ENCODE measurements at places on chromosomes 1 and 21.

GRCh38 chr1:242243472-242243871, 244.6 kb upstream of the MAP1LC3C start:
- no peak for DNase-seq

DNA sequence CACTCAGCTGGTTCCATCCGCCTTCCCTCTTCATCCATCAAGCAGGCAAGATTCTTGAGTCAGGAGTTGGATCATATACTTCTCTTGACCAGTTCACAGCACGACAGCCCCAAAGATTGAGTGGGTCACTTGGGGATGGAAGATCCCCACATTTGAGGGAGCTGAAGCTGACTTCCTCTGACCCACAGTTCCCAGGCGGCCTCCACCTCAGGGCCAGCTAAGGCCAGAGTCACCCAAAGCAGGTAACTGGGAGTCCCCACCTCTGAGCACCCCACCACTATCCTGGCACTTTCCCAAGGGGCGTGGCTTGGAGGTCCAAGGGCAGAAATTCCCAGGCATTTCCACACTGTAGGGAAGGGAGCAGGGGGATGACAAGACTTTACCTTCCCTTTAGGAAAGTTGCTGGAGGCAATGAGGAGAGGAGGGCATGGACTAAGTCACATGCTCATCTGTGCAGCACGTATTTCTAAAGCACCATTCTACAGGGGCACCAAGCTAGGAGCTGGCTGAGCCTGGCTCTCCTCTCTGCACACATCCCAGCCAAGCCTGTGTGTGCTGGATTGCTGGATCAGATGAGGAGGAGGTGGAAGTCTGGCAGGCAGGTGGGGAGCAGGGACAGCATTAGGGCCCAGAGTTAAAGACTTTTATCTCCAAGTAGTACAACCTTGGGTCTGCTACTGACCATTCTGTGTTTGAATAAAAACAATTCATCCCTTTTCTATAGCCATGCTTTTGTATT, 1.3 kb upstream of the RD3 start:
- no peak for DNase-seq

GRCh38 chr1:24198766-24199165, 11.7 kb upstream of the IFNLR1 start:
- no peak for DNase-seq

GRCh38 chr1:227794817-227795192, 20.7 kb upstream of the PRSS38 start:
- DNase-seq = no peak

GRCh38 chr1:233113009-233113879, 162.8 kb downstream of the NTPCR start:
- DNase-seq = peak; percentile 100

DNA sequence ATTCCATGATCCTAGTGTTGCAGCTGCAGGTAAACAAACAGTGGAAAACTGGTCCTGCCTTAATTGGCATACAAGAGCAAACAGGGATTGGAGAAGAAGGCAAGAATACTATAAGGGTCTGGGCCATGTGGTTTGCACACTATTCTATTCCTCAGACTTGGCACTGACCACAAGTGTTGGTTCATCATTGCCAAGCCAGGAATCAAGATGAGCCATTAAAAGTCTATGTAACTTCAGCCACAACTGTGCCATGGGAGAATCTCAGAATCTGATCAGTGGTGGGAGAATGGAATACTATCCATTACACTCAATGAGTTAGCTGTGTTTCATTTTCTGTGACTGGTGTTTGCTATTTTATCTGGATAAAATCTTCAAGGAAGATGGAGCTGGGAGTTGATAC, 26.2 kb upstream of the FCER1A start:
- DNase-seq = no peak

DNA sequence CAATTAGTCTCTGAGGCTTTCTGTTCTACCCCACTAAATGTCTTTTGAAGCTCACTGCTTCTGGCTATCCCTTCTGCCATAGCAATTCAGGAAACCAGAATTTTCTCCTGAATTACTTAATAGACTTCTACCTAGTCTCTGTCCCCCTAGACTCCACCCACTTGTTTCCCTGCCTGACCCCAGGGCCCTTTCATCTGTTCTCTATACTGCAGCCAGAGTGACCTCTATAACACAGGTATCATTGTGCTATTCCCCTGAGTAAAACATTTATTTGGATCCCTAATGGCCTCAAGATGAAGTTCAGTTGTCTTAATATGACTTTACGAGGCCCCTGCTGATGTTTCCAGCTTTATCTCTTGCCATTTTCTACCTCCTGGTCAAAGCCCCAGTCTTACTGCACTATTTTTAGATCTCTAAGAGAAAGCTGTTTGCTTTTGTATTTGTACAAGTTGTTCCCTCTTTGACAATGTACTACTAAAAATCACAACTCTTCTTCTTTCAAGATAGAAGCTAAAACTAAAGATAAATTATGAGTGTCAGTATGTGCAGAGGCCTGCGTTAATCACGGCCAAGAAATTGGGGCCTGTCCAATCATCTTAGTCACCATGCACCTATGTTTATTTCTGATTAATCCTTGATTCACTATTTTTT, 54.5 kb downstream of the ATP1B1 start:
- no peak for DNase-seq
